ENCODE measurements at places on chromosomes 7 and 10. TPM values are rescaled to one million over a fixed set of nuclear protein-coding genes. Genes with fewer than 3 reads are reported as not detected.

CYP2C19 gene
- not detected for total RNA-seq

- H3K4me3 ChIP-seq = no peak overlapping the region
- H3K4me1 ChIP-seq = no peaks in the 10 kb centered on the region
- no peaks in the 10 kb centered on the region for H3K27me3 ChIP-seq
- no peak for DNase-seq
Observed at GRCh38 chr7:137086896-137087295, 218.4 kb downstream of the CHRM2 start.

GRCh38 chr7:138354066-138354465 lies 106.0 kb upstream of the TRIM24 start:
- peaks cover 10% of the 10 kb centered on the region for H3K4me1 ChIP-seq
- peak overlapping the region; percentile 98 for H3K27ac ChIP-seq
- H3K36me3 ChIP-seq = no peaks in the 10 kb centered on the region
- no peaks in the 10 kb centered on the region for H3K27me3 ChIP-seq
- H3K4me3 ChIP-seq = no peak overlapping the region

DNA sequence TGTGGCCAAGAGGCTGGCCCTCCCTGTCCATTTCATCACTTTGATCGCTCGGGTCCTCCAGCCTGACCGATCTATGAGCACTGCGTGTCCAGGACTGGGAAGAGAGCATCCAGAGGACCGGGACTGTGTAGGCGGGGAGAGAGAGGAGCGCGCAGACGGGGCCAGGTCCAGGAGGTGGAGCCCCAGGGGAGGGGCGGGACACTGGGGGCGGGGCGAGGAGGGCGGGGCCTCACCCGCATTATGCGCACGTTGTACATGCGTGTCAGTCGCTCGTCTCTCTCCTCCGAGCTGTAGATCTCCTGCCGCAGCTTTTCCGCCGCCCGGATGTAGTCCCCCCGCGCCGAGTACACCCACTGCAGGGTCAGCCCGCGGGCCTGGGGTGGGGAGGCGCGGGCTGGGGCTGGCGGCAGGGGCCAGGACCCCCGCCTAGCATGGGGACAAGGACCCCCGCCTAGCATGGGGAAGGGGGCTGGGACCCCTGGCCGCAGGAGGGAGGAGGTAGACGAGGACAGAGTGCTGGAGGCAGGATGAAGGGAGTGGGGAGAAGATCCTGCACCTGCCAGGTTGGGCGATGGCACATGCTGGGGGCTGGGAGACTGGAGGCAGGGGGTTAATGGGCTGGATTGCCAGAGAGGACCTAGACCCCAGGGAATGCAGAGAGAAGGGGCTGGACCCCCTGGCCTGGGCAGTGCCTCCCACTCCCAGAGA lies 14.3 kb downstream of the MOSPD3 start:
- peak; percentile 99 for DNase-seq
- peak overlapping the region; percentile 74 for H3K27ac ChIP-seq
- H3K27me3 ChIP-seq = no peaks in the 10 kb centered on the region
- H3K4me1 ChIP-seq = peaks cover 41% of the 10 kb centered on the region

CALHM1 gene
- not detected for total RNA-seq

ABCC2 gene
- total RNA-seq = 0.11 TPM

DNA sequence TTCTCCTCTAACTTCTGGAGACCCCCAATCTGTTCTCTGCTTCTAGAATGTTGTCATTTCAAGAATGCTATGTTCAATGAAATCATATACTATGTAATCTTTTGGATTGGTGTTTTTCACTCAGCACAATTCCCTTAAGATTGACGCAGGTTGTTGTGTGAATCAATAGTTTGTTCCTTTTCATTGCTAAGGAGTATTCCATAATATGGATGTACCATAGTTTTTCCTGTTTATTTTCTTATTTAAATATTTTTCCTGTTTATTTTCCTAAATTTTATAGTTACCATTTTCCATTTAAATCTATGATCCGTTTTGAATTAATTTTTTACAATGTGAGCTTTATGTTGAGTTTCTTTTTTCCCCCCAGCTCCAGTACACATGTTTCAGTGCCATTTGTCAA lies 604.5 kb downstream of the SUGCT start:
- no peak overlapping the region for H3K4me3 ChIP-seq
- H3K27me3 ChIP-seq = no peaks in the 10 kb centered on the region

DNA sequence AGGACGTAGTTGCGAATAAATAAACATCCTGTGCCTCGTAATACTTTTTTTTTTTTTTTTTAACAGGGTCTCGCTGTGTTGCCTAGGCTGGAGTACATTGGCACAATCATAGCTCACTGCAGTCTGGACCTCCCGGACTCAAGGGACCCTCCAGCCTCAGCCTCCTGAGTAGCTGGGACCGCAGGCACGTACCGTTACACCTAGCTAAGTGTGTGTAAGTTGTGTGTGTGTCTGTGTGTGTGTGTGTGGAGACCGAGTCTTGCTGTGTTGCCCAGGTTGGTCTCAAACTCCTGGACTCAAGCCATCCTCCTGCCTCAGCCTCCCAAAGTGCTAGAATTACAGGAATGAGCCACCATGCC lies 573 bp upstream of the PON2 start:
- peaks cover 9% of the 10 kb centered on the region for H3K4me1 ChIP-seq
- H3K27me3 ChIP-seq = no peaks in the 10 kb centered on the region
- peak overlapping the region; percentile 81 for H3K27ac ChIP-seq
- no peaks in the 10 kb centered on the region for H3K36me3 ChIP-seq
- DNase-seq = no peak
- H3K4me3 ChIP-seq = peak overlapping the region; percentile 61

GRCh38 chr10:36182179-36182566 lies 540.1 kb upstream of the FZD8 start:
- H3K4me3 ChIP-seq = no peak overlapping the region
- no peak overlapping the region for H3K27ac ChIP-seq
- no peak for DNase-seq
- H3K27me3 ChIP-seq = no peaks in the 10 kb centered on the region
- H3K36me3 ChIP-seq = no peaks in the 10 kb centered on the region

SNCG gene
- total RNA-seq = 86.6 TPM

DNA sequence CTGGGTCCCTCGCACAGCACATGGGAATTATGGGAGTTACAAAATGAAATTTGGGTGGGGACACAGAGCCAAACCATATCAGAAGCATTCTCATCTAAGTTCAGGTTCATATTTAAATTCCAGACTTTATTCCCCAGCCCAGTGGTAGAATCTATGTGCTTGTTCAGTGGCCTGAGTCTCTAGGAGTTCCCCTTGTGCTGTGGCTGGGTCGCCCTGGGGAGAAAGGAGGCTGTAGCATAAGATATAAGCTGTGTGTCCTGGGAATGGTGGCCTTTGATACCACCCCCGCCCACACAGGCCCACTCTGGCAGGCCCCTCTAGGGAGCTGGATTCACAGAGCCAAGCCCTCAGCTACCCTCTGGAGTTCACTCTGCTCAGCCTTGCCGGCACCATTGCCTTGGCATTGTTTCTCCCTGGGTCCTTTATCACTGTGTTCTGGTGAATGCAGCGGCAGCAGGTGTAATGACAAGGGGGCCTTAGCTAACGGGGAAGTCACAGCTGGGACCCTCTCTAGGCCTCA lies 64.2 kb downstream of the MINDY4 start:
- DNase-seq = no peak
- no peak overlapping the region for H3K27ac ChIP-seq
- peaks cover 21% of the 10 kb centered on the region for H3K36me3 ChIP-seq
- H3K27me3 ChIP-seq = no peaks in the 10 kb centered on the region
- H3K4me1 ChIP-seq = no peaks in the 10 kb centered on the region

FXYD4 gene
- total RNA-seq = not detected

DNA sequence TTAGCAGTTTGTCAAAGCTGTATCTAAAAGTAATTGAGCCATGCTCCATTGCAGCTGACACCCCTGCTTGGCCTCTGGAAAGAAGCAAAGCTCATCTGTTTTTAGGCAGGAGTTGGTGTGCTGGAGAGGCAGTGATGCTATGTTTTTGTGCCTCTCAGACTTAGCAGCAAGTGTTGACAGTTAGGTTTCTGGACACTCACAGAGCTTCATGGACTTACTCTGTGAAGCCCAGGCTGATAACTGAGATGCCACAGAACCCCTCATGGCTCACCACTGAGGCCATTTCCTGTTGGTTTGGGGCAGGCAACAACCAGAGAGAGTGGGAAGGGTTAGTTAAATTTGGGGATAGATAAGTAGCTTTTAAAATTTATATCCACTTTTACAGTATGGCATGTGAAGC lies 59.8 kb downstream of the BTAF1 start:
- no peak for DNase-seq
- H3K4me1 ChIP-seq = no peaks in the 10 kb centered on the region
- peaks cover 79% of the 10 kb centered on the region for H3K36me3 ChIP-seq
- no peaks in the 10 kb centered on the region for H3K27me3 ChIP-seq
- no peak overlapping the region for H3K27ac ChIP-seq

PPP3CB gene
- 26.8 TPM for total RNA-seq

- peaks cover 15% of the 10 kb centered on the region for H3K4me1 ChIP-seq
- H3K4me3 ChIP-seq = no peak overlapping the region
- no peaks in the 10 kb centered on the region for H3K27me3 ChIP-seq
- peak overlapping the region; percentile 67 for H3K27ac ChIP-seq
- H3K36me3 ChIP-seq = no peaks in the 10 kb centered on the region
Observed at GRCh38 chr10:74418285-74418872, 267.4 kb downstream of the ADK start.
